ENCODE measurements at places on chromosomes 16 and 17.

- DNase-seq = no peak
These were observed 42.4 kb upstream of the JPH3 start for GRCh38 chr16:87559945-87560344.

GRCh38 chr16:88066680-88067529 is 115.7 kb downstream of the BANP start:
- no peak for DNase-seq

- no peak for DNase-seq
These were observed 5.1 kb downstream of the RASD1 start for GRCh38 chr17:17491031-17491471.

DNA sequence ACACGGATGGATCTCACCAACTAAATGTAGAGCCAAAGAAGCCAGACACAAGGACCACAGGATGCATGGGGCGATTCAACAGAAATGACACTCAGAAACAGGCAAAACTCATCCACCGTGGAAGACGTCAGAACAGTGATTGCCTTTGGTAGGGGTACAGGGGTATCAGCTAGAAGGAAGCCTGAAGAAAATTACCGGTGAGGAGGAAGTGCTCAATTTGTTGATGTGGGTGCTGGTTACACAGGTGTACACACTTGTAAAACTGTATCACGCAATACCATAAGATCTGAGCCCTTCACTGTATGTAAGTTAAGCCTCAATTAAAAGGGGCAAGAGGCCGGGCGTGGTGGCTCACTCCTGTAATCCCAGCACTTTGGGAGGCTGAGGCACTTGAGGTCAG is 226.1 kb downstream of the C16orf78 start:
- DNase-seq = no peak

DNA sequence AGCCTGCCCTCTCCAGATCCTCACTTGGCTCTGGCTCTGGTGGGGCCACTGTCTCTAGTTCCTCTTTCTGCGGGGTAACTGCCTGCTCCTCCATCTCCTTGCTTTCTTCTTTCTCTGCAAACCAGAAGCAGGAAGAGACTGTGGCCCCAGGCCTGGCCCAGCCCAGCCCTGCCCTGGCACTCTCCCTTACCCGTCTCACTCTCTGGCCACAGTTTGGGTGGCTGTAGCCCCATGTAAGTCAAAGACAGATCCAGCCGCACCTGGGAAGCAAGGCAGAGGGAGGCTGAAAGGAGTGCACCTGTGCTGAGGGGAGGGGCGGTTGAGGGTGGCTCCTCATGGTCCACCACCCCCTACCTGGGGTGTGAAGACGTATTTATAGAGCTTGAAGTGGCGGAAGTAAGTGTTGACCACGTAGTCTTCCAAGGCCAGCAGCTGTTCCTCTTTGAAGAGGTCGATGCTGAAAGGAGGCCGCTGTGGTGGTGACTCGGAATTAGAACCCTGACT is 2.8 kb downstream of the CFAP119 start:
- DNase-seq = no peak

DNA sequence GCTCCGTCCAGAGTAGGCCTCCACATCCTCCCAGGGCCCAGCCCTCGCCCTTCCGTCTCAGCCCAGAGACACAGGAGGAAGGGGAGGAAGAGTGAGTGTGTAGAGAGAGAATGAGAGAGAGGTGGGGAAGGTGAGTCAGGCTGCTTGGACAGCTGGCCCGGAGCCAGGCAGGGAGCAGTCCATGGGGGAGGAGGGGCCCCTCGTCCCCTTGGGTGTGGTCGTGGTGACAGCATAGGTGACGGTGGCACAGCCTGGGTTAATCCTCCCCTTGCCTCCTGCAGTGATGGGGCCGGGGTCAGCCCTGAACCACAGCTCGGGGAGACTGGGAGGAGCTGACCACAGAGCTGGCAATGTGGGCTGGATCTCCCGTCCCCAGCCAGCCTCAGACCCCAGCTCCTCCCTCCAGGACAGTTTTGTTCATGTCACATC is 36.5 kb downstream of the FA2H start:
- no peak for DNase-seq

- no peak for DNase-seq
These were observed 44.6 kb upstream of the MAF start for GRCh38 chr16:79644971-79645667.

DNA sequence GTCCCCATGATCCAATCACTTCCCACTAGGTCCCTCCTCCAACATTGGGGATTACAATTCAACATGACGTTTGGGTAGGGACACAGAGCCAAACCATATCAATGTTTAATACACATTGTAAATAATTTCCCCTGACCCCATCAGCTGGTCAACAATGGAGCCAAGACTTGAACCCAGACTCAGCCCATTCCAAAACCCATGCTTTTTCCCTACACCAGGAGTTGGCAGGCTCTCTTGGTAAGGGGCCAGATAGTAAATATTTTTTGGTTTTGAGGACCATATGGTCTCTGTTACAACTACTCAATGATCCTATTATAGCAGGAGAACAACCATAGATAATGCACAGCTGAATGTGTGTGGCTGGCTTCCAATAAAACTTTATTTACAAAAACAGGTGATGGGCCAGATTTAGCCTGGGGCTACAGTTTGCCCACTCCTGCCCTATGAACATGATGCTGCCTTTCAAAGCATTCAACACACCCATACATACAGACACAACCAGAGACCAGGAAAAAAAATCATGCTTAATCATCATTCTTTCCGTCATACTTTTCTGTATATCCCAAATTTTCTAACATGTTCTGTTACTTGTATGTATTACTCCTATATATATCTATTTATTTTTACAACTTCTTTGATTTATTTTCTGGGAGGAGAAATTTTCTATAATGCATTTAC is 22.1 kb upstream of the MSI2 start:
- DNase-seq = no peak

- peak; percentile 77 for DNase-seq
These were observed 8.9 kb upstream of the KRTAP17-1 start for GRCh38 chr17:41324180-41325075.

DNA sequence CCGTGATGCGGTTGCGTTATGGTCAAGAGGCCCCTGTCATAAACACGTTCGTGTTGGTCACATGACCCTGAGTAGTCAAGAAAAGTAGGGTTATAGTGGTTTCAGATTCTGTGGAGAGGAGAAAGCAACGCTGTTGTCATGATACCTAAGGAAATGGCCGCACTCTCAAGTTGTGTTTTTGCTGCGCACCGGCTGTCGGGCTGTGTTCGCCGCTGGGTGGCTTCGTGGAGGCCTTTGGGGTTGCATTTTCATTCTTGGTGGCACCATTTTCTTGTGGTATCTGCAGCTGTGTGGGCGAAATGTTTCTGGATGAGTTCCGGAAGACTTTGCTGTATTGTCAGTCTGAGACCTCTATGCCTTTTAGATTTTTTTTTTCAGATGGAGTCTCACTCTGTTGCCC is 35.0 kb downstream of the DEF8 start:
- no peak for DNase-seq

GRCh38 chr17:57145347-57145746 is 60.3 kb downstream of the AKAP1 start:
- DNase-seq = no peak

DNA sequence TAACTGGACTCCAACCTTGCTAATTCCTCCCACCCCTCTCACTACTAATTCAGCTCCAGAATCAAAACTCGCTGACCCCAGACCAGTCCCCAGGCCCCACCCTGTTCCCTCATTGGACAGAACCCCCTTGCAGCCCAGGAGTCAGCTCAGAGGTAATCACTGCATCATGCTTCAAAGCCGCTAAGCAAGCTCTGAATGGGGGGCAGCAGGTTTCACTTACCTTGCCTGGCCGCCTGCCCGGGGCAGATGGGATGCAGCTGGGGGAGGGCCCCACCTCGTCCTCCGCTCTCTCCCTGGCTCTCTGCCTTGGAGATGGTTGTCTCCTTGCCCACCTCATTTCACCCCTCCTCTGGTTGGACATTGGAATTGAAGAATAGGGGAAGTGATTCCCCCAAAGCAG is 4.8 kb upstream of the NGFR start:
- DNase-seq = no peak

GRCh38 chr17:40015998-40016985 is 1.1 kb downstream of the CSF3 start:
- no peak for DNase-seq

DNA sequence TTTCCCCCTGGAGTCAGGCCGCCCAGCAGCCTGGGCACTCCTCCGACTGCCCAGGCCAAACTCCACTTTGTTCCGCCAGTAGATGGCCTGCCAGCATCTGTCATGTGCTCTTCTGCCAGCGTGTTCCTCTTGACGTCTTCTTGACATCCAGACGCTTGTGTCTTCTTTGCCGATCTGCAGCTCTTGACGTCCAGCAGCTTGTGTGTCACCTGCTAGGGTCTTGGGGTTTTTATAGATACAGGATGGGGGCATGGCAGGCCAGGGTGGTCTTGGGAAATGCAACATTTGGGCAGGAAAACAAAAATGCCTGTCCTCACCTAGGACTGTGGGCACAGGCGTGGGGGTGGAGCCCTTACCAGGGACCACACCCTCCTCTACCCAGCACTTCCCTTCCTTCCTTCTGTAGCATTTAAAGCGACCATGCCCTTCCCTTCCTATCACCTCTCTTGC is 88.7 kb downstream of the BMERB1 start:
- no peak for DNase-seq

GRCh38 chr17:35433075-35433894 is 985 bp upstream of the SLFN12 start:
- DNase-seq = no peak

GRCh38 chr16:81350306-81350615 is 35.5 kb downstream of the GAN start:
- DNase-seq = no peak

GRCh38 chr17:4326608-4327007 is 39.9 kb downstream of the UBE2G1 start:
- no peak for DNase-seq

- no peak for DNase-seq
These were observed 25.4 kb downstream of the ZFHX3 start for GRCh38 chr16:73022534-73022933.

DNA sequence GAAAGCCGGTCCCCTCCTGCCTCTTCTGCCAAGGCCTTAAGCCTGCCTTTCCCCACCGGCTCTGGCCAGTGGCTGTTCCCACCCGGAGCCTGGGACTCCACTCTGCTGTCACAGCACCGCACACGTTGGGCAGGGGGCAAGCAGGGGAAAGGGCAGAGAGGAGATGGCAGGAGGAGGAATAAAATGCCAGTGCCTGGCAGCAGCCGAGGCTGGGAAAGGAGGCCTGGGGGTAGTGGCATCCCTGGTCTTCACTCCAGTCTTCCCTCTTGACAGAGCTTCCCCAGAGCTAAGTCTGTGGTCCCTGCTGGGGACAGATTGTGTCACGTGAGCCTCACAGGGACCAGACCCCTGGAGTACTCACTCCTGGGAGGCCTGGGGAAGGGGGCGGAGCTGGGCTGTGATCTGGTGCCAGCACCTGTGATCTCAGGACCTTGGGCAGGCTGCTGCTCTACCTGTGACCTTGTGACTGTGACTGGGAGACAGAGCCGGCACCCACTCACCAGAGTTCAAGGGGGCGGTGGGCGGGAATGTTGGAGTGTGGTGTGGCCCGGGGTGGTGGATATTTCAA is 97.2 kb upstream of the GSE1 start:
- DNase-seq = no peak

DNA sequence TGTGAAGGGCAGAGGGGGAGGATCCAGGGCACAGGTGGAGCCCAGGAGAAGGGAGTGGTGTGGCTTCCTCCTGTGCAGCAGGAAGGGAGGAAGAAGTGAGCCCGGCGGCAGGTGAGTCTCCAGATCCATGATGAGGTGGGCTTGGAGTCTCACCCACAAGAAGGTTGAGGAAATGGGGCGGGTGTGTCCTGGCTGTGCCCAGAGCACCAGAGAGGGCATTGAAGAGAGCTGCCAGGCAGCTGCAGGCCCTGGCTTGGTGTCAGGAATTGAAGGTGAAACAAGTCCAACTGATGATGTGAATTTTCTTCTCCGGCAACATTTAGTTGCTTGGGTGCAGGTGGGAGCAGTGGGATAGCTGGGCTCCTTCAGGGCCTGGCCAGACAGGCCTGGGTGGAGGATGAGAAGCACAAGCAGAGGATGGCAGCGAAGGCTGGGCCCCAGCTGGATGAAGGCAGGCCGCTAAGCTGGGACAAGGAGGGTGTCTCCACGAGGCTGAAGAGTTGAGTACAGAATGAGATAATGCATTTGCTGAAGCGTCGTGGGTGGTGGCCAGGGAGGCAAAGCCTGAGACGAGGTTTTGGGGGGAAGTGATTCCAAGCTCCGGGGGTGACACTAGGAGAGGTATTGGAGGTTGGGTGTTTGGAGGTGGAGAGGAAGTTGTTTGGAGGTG is 18.3 kb downstream of the NT5M start:
- DNase-seq = no peak

GRCh38 chr16:89805136-89805905 is 11.1 kb downstream of the FANCA start:
- no peak for DNase-seq

GRCh38 chr16:58931436-58931835 is 197.3 kb upstream of the GOT2 start:
- DNase-seq = no peak

DNA sequence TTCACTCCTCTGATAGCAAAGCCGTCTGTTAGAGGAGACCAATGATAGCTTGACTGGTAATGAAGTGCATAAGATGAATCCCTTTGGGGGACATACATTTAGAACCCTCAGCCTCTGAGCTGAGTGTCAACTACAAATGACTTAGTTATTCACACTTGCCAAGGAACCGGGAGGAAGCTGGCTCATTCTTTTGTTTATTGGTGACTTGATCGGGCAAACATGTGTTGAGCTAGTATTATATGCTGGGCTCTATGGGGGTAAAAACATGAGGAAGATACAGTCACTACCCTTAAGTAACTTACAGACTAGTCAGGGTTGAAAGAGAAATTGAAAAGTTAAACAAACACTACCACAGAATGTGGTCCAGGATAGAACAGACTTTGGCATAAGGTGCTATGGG is 3.0 kb downstream of the CCL16 start:
- DNase-seq = peak; percentile 3

GRCh38 chr16:73016488-73016830 is 31.5 kb downstream of the ZFHX3 start:
- DNase-seq = no peak

- DNase-seq = no peak
These were observed 180.6 kb downstream of the FOXL1 start for GRCh38 chr16:86758932-86759331.

DNA sequence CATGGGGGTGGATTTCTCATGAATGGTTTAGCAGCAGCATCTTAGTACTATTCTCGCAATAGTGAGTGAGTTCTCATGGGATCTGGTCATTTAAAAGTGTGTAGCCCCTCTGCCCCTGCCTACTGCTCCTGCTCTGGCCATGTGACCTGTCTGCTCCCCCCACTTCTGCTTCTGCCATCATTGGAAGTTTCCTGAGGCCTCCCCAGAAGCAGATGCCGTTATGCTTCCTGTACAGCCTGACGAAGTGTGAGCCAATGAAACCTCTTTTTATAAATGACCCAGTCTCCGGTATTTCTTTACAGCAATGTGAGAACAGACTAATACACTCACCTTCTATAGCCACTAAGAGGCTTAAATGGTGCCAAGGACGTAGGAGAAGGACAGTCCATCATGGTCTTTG is 51.5 kb downstream of the NOL11 start:
- DNase-seq = no peak

GRCh38 chr17:69909389-69909788 is 165.6 kb upstream of the KCNJ16 start:
- DNase-seq = no peak
